ENCODE measurements at places on chromosomes 5 and 9. TPM values are rescaled to one million over a fixed set of nuclear protein-coding genes. Genes with fewer than 3 reads are reported as not detected.

DNA sequence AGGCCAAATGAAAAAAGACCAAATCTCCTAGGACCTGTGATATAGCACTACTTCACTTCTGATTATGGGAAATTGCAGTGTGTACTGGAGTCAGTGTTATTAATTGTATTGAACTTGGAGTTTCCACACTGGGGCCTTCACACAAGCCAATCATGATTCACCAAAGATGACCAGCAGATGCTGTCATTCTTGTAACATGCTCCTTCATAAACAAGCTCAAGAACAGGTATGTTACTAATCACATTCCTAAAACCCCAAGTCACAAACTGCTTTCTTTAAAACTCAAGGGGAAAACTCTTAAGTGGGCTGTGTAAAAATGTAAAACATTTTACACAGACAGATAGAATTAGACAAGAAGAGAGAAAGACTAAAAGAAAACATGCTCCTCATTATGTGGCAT lies 5.6 kb downstream of the KLHL3 start:
- no peak for DNase-seq

DNA sequence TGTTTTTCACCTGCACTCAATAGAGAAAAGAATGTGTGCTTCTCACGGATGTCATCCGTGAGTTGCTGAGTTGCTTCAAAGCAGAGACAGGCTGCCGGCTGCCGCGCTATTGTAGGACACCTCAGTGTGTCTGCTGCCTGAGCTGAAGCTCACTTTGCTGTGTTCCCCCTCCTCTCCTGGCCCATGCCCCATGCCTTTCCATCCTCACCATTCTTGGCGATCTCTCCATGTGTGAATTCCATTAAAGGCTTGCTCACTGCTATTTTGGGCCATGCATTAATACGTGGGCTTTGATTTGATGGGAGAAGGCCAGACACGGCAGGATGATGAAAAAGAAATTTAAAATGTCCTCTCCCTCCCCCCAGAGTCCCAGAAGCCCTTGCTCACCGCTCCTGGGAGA lies 14.5 kb downstream of the ADAM19 start:
- no peak for DNase-seq

GRCh38 chr5:91189480-91190313 lies 193.4 kb downstream of the ARRDC3 start:
- DNase-seq, result no peak

DNA sequence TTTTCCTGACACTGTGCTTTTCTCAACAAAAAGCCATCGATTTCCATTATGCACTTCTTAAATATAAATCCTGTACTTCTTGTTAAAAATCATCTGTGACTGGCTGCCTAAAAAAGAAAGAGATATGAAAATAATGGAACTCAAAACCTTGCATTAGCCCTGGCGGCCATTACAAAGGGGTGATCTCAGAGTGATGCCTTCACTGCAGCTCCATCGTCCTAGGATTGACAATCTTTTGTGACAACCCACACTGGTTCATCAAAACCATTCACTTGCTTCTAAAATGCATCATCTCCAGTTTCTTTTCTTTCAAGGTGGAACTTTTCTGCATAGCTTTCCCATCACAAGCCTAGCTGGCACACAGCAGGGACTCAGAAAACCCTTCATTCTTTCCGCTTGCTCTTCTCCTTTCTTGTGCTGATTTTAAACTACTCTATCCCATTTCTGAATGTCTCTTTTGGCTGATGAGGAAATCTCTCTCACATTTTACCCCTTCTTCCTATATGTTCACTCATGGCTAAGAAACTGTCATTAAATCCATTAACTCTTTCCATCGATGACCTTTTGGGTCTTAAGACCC lies 351.9 kb downstream of the GLIS3 start:
- no peak for DNase-seq

Gene PCDHB9
- not detected for total RNA-seq

- DNase-seq, result peak; percentile 78
These were observed at the start of gene CD274 for GRCh38 chr9:5450359-5451091. Gene CD274, plus strand, starts transcription at chr9:5450542. Its CDS starts 5,572 bp downstream, at chr9:5456114.

GRCh38 chr5:137167187-137167586 lies 331.9 kb downstream of the SPOCK1 start:
- DNase-seq, result no peak

- no peak for DNase-seq
These were observed 494.9 kb upstream of the MEF2C start for GRCh38 chr5:89377767-89378455.

- DNase-seq, result peak; percentile 38
These were observed 1.8 kb downstream of the SCAMP1 start for GRCh38 chr5:78362220-78362619.

Gene ANKRD31
- 0.12 TPM for total RNA-seq

- DNase-seq, result peak; percentile 19
These were observed 44.7 kb upstream of the DMAC1 start for GRCh38 chr9:7844242-7844641.

DNA sequence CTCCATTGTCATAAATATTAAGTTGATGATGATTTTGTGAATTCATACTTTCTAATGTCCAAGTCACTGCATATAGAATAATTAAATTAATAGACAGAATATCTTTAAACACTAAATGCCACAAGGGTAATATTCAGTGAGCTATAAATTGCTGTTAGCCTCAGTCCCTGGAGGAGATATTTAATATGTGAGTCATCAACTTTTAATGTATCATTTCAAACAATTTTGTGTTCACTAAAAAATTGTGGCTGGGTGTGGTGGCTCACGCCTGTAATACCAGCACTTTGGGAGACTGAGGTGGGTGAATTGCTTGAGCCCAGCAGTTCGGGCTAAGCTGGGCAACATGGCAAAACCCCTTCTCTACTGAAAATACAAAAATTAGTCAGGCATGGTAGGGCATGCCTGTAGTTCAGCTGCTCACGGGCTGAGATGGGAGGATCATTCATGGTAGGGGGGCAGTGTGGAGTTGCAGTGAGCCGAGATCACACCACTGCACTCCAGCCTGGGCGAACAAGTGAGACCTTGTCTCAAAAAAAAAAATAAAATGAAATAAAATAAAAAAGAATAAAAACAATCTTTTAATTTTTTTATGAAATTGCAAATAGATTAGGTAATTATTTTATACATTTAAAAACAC lies 717.3 kb upstream of the CHD1 start:
- DNase-seq, result no peak

GRCh38 chr5:1644810-1645571 lies 121.2 kb upstream of the LPCAT1 start:
- no peak for DNase-seq

- DNase-seq, result no peak
These were observed 46.8 kb upstream of the KIAA1958 start for GRCh38 chr9:112439825-112440224.

- DNase-seq, result no peak
These were observed 42.0 kb upstream of the KCNN2 start for GRCh38 chr5:114319821-114320220.

DNA sequence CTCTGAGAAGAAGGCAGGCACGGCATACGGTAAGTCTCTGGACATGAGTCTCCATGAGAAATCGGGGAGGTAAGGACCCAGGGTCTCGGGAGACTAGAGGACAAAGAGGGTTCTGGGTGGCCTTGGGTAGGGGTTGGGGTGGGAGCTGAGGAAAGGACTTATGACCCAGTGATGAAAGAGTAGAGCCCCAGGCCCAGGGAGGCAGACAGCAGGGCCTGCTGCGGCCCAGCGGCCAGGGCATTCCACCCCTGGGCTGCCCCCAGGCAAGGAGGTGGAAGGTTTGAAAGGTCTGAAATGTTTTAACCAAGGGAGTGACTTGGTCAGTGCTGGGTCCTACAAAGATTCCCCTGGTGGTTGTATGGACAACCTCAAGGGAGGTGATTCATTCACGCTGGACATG lies 89.1 kb downstream of the CRB2 start:
- no peak for DNase-seq

Gene DIPK1B
- 11.4 TPM for total RNA-seq

- DNase-seq, result no peak
These were observed 34.9 kb downstream of the MTMR12 start for GRCh38 chr5:32277798-32278197.

GRCh38 chr5:138643040-138643791 lies 68.0 kb upstream of the HSPA9 start:
- DNase-seq, result no peak

Gene GPSM1
- total RNA-seq, result 28.2 TPM

DNA sequence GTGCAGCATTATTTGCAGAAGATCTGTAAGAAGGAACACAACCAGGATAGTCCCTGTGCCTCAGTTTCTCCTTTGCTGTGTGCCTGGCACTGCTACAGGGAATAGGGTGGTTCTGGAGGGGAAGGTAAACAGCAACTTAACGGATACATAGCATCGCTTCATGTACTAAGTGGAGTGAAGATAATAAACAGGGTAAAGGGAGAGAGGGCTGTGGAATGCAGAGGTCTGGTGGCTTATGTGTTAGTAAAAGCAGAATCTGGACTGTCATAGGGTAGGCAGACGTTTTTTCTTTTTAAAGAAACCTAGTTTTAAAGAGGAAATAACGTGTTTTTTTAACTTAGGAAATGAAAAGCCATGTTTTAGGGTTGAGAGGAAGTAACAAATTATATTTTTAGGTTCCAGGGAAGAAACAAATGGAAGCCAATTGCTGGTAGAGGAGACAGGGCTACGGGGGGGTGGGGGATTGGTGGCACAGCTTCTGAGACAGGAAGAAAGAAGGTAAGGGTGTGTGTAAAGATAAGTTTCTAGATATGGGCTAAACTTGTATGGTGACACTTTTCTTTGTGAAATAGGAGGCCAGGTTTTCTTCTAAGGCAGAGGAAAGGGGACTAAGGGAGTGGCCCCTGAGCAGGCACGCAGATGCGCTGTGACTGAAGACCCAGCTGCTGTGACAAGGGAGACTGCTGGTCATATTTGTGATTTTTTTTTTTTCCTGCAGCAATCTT lies 1.3 kb downstream of the GNG10 start:
- DNase-seq, result no peak

Gene TPRN
- 10.5 TPM for total RNA-seq

Gene RNF183
- not detected for total RNA-seq

- DNase-seq, result no peak
These were observed 21.1 kb downstream of the AQP7 start for GRCh38 chr9:33381231-33381791.

- DNase-seq, result no peak
These were observed 17.6 kb upstream of the TNFSF15 start for GRCh38 chr9:114823441-114823840.
